ENCODE measurements at places on chromosomes 12 and 14.

GRCh38 chr14:50812856-50813543 lies 18.0 kb downstream of the NIN start:
- peak; percentile 28 for DNase-seq

- DNase-seq, result no peak
These were observed 244.8 kb downstream of the DACT1 start for GRCh38 chr14:58882577-58883018.

GRCh38 chr12:128726886-128727285 lies 96.9 kb downstream of the SLC15A4 start:
- no peak for DNase-seq

DNA sequence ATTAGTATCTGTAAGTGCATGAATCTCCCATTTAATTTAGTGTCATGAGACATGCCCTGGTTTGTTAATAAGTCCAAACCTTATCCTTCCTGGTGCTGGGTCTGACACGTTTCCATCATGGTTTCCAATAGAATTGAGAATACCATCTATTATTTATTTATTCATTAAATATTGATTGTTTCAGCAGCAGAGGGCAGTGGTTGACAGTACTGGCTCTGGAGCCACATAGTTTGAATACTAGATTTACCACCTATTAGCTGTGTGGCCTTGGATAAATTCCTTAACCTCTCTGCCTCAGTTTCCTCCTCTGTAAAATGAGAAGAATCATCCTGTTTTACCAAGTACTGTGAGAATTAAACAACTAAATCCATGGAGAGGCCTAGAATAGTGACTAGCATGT lies 941 bp upstream of the STAB2 start:
- no peak for DNase-seq

GRCh38 chr14:64705381-64706118 lies 1.3 kb downstream of the PLEKHG3 start:
- DNase-seq, result no peak

GRCh38 chr14:73713206-73713802 lies 880 bp downstream of the PNMA1 start:
- no peak for DNase-seq

- DNase-seq, result no peak
These were observed 104.2 kb upstream of the ABCD2 start for GRCh38 chr12:39723831-39724230.

GRCh38 chr12:75481774-75482173 lies 1.2 kb downstream of the GLIPR1 start:
- no peak for DNase-seq

DNA sequence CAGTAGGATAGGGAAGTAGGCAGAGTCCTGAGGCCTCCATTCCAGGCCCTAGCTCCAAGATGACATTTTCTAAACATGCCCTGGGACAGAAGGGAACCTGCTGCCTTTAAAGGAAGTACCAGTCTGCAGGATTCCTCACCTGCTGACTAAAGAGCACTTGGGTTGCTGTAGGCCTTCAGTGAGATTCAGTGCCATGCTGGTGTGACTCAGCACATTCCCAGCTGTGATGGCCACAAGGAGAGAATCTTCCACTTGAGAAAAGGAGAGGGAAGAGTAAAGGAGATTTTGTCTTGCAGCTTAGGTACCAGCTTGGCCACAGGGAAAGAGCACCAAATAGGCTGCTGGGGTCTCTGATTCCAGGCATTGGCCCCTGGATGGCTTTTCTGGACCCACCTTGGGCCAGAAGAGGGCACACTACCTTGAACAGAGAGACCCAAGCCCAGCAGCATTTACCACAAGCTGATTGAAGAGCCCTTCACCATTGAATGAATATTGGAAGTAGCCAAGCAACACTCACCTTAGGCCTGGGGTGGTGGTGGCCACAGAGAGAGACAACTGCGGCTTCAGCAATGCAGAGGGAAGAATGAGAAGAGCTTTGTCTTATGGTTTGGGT lies 498.3 kb downstream of the KCNH5 start:
- DNase-seq, result no peak

DNA sequence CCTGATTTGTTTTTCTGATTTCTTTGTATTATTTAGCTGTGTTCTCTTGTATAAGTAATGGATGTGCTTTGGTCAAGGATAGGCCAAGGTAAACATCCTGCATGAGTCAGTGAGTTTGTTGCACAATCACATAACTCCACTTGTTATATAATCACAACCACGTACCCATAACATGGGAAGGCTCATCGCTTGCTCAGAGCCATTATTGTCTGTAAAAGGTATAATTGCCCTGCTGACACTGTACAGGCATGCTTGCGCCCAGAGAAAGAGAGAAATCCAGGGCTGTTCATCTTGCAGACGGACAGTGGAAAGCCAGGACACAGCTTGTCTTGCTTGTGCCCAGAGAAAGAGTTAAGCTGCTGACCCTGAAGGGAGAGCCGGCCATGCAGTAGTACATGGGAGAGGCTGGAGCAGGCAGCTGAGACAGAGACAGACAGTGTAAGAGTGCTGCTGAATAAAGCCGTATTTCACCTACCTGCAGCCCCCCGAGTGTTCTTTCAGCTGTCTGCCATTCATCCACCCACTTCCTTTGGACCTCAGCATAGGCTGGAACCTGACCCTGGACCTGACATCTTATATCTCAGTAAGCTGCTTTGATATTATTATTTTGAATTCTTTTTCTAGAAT lies 174.7 kb upstream of the DAAM1 start:
- DNase-seq, result no peak

- no peak for DNase-seq
These were observed 164.9 kb downstream of the NAV3 start for GRCh38 chr12:77995436-77996167.

- no peak for DNase-seq
These were observed 387.3 kb downstream of the LRIG3 start for GRCh38 chr12:58532855-58533608.

GRCh38 chr14:97025722-97026121 lies 228.5 kb downstream of the VRK1 start:
- DNase-seq, result no peak

DNA sequence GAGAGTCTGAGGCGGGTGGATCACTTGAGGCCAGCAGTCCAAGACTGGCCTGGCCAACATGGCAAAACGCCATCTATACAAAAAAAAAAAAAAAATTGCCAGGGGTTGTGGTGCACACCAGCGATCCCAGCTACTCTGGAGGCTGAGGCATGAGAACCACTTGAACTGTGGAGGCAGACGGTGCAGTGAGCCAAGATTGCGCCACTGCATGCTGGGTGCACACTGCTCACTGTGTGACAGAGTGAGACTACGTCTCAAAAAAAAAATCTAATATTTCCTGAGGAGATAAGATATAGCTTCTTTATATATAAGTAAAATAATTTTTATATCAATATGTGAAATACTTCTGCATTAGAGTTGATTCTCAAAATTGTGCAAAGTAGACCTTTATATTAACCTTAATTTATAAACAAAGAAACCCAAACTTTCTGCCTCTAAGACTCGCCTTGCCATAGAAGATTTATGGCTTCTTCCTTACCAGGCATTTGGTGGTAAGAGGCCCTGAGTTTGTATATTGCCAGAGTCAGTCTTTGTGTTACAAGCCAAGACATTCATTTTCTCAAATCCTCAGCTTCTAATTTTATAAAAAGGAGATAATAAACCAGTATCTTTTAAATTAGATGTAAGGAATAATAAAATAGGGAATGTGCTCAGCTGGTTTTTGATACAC lies 1226.7 kb downstream of the FLRT2 start:
- no peak for DNase-seq

DNA sequence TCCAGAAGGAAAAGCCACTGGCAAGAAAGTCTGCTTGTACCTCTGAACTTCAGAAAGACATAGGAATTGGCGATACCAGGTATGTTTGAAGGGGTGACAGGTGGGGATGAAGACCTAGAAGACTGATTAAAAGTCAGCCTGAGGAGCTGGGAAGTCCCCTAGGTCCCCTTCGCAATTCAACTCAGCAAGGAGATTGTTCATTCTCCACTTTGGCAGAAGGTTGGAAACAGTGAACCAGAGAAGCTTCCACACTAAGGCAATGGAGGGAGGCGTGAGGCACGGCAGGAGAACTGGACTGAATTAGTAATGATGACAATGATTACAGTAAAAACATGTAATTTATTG lies 240.3 kb upstream of the TMPO start:
- DNase-seq, result no peak

DNA sequence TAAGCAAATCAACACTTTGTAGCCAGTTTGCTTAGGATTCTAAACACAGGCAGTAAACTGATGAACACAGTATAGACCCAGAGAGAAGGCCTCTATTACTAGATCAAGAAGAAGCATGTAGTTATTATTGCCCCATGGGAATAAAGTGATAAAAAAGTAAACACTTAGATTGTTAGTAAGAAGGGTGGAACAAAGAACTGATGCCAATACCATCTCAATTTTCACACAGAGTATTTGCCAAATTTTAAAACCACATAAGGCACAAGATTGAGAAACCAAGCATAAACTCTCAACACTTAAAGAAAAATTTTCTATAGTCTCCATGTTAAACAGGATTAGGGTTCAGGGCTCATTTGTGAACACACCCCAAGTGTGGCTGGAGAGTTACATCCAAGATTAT lies 77.0 kb upstream of the SYT1 start:
- no peak for DNase-seq

- no peak for DNase-seq
These were observed 63.2 kb downstream of the PRIMA1 start for GRCh38 chr14:93725002-93725582.

GRCh38 chr12:65335021-65335714 lies 56.7 kb downstream of the MSRB3 start:
- no peak for DNase-seq

DNA sequence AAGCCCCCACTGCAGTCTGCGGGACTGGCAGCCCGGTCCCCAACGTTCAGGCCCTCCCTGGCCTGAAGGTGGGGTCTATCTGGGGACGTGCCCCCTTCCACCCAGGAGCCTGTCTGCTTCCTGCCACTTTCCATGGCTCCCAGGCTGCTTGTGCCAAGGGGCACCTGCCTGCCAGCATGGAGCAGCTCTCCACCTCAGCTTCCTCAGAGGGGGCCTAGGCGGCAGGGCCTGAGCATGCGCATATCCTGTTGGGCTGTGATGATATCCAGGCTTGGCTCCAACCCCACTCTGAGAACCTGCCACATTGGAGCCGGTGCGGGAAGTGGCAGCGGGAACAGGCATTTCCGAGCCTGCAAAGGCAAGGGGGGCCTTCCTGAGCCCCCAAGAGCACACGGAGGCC lies 57.4 kb downstream of the FUT8 start:
- no peak for DNase-seq

DNA sequence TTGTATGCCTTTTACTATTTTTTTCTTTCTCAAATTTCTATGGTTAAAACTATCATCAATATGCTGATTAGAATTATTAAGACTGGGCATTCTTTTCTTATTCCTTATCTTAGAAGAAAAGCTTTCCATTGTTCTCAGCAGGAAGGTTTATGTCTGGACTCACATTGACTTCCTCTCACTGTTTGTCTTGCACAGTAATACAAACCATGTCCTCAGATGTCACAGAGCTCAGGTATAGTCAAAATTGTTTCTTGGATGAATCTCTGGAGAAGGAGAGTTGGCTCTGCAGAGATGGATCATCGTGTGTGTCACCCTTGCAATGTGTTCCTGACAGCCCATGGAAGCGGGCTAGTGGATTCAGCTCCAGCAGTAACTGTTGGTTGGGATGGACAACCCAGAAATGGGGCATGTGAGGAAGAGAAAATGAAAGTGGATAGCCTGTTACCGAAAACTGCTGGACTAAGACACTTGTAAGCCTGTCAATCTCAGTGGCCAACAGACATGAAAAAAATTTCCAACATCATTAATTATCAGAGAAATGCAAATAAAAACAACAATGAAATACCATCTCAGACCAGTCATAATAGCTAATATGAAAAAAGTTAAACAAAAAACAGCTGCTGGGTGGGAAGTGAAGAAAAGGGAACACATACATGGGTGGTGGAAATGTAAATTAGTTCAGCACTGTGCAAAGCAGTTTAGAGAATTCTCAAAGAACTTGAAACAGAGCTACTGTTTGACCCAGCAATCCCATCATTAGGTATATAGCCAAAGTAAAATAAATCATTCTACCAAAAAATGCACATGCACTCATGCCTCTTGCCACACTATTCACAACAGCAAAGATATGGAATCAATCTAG lies 967.8 kb downstream of the TMEM121 start:
- no peak for DNase-seq

Measured in stimulated activated CD4-positive, alpha-beta T cell treated with anti-CD3 and anti-CD28 coated beads, Interleukin-4, amount 100 ng/mL, for 4 hours (primary cell).